NCI-H1694 (cell line): ENCODE measurements at places on chromosomes 1 and 21.

DNA sequence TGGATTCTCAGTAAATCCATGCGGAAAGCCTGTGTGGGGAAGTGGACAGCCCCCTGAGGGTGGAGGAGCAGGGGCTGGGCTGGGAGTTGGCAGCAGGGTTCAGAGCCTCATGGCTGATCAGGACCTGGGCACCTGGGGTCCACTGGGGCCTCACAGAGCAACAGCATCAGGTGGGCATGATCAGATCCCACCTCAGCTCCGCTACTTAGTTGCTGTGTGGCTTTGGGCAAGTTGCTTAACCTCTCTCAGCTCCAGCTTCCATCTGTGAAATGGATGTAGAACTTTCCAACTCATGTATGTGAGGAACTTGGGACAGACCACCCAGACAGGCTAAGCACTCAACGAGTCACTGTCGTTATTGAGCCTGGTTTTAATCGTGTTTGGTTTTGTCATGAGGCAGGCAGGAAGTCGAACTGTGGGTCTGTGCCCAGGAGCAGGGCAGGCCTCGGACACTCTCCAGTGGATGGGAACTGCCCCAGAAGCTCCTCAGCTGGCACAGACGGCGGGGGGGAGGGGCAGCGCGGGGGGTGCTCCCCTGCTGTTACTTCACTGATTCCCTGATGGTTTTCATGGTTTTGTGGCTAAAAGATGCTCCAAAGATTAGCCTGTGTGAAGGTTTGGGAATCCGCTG, 155.8 kb upstream of the TMEM51 start:
- DNase-seq = no peak

DNA sequence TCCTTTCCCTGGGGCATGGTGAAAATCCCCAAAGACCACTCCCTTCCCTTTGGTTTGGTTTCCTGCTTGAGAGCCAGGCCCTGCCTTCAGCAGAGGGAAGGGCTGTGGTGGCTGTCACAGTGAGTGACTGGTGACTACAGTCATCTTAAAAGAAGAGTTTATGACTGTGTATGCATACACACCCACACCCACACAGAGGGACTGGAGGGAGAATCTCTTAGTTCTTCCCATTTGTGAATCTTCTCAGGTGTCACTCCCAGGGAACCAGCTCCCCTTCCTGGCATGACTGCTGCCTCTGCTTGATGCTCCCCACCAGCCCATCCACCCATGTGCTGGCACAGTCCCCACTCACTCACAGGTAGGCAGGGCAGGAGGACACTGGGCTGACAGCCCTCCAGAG, 3.9 kb upstream of the KCNA2 start:
- DNase-seq = no peak

DNA sequence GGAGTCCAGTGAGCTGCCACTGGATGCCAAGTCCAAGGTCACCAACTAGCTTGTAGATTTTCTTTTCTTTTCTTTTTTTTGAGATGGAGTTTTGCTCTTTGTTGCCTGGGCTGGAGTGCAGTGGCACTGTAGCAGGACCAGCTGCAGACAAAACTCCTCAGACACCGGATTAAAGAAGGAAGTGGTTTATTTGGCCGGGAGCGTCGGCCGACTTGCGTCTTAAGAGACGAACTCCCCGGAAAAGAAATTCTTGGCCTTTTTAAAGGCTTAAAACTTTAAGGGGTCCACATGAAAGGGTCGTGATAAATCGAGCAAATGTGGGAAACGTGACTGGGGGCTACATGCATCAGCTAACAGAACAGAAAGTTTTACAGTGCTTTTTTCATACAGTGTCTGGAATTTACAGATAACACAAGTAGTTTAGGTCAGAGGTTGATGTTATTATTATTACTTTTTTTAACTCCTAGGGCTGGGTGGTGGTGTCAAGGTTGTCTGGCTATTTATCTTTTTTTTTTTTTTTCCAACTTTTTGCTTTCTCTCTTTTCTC, 36.4 kb upstream of the CFAP126 start:
- no peak for DNase-seq

DNA sequence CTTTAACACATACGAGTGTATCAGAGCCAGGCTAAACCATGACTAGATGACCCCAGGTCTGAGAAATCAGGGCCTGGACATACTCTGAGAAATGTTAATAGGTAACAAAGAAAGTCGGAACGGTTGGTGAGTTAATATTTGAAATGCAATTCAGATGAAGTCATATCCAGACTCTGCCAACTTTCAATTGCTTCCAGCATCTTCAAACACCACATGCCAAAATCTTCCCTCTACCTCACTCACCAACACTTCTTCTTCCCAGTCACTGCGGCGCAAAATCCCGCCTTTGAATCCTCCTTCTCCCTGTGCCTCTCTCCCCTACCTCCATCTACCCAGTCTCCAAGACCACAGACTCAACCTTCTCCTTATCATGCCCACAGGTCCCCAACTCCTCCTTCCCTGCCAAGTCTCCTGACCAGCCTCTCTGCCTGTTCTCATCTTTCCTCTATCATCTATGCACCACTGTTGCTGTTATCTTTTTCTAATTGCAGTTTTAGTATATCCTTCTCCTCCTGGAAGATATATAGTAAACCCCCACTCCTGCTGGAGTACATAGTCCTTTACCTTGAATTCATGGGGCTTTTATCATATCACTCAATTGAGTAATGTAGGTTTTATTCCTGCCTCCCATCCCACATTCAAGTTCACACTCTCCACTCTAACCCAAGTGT, 41.3 kb downstream of the ZBTB18 start:
- DNase-seq = no peak

DNA sequence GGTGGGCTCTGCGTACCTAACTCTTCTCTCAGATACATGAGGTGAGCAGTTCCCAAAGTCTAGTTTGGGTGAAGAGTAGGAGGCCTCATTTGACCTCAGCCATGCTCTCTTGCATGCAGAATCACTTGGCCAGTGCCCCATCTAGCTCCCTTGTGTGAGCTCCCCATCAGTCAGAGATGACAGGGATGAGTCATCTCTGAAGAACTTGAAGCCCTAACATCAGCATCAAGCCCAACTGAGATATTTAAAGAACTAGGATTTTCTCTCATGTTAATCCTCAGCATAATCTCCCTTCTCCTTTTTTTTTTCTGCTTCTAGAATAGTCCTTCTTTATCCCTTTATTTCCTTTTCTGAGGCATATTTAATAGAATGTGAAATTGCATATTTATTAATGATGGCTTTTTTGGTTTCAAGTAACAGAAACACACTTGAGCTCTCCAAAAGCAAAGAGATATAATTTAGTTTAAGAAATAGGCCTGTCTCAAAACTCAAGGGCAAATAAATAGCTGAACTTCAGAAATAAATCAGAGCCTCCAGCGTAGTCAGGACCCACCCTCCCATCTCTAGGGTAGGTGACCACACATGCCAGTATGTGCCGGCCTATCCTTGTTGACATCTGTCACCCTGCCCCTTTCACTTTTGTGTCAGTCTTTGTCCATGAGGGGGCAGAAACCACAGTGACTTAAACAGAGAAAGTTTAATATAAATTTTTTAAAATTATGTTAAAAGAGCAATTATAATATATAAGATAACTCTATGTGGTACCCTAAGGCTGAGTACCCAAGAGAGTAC, 112.3 kb downstream of the TSEN15 start:
- no peak for DNase-seq

DNA sequence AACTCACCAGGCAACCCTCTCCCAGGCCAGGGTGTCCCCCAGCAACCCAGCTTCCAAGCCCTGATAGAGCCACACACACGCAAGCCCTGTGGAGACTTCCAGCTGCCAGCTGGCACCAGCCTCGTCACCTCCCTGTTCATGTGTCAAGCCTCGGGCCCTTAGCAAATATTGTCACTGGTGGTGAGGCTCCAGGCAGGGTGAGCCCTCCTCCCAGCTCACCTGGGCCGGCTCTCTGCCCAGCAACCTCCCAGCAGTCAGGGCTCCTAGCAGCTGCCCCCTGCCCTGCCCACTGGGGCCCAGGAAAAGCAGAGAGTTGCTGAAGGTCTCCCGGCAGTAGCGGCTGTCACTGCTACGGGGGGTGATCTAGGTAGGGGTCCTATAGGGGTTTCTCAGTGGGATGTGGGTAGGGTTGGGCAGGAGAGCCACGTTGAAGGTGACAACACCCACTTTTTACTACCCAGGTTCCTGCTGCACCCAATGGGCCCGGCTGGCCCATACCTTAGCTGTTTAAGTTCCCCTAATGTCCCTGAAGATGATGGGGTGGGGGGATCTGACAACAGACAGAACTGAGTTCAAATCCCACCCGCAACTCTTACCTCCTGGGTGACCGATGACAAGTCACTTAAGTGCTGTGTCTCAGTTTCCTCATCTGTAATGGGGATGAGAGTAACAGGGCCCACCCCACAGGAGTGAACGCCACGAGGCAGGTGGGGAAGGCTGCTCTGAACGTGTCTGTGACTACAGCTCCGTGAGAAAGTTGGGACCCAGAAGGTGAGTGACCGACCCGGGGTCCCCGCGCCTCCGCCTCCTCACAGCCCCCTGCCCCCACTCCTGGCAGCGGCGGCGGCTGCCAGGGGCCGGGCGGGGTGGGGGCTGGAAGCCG, 678 bp downstream of the TTC39A start:
- DNase-seq = no peak

DNA sequence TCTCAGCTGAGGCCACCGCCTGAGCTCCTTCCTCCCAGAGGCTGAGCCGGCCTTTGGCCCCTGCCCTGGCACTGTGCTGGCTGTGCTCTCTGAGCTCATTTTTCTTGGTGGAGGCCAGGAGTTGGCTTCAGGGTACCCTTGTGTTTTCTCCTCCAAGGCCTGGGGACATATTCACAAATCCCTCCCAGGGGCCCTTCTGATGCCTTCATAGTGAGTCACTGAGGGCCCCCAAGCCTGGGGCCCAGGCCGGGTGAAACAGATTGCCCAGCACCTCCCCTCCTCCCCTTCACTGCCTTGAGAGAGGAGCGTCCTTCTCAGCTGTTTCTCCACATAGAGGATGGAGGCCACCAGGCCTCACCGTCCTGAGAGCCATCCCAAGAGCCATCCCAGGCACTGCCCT, 105.8 kb downstream of the SIK1 start:
- no peak for DNase-seq

GRCh38 chr1:119790451-119791198, 20.6 kb downstream of the REG4 start:
- no peak for DNase-seq

DNA sequence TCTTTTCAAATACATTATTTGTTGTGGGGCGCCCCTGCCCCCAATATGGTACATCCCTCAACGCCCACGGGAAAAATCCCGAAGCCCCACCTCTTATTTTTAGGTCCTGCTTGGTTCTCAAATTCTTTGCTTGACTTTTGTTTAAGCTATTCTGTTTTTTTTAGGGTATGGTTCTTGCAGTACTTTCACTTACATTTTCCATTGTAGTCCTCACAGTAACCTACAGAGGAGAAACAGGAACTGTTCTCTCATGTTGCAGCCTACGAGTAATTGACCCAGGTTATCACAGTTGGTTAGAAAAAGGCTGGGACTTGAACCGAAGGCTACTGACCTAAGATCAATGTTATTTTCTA, 697 bp upstream of the C21orf91 start:
- DNase-seq = no peak

GRCh38 chr21:46424621-46425020, 34.1 kb upstream of the DIP2A start:
- no peak for DNase-seq

DNA sequence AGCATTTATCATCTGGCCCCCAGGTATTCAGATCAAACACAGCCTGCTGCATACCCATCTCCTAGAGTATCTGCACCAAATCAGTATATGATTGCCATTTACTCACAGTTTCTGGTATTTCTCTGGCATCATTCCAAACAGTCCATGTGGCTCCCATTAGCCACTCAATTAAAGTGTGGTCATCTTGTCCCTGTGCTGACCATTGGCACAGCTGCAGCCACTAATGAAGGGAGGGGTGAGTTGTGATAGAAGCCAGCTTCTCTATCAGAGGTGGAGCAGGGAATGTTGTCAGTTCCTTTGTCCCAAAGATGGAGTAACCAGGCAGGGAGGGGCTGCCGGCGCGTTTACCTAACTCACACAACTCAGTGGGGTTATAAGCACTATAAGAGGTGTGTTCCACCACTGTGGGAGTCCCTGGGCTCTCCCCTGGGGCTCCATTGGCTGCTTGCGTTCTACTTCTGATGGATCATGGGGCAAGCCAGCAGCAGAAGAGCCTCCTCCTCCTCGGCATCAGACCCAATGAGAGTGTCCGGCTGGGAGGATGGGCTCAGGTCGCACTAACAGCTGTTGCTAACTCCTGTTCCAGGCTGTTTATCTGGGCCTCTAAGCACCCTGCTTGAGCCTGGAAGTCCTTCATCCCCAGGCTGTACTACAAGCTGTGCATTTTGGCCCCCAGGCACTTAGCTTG, 108.6 kb downstream of the GDAP2 start:
- no peak for DNase-seq

DNA sequence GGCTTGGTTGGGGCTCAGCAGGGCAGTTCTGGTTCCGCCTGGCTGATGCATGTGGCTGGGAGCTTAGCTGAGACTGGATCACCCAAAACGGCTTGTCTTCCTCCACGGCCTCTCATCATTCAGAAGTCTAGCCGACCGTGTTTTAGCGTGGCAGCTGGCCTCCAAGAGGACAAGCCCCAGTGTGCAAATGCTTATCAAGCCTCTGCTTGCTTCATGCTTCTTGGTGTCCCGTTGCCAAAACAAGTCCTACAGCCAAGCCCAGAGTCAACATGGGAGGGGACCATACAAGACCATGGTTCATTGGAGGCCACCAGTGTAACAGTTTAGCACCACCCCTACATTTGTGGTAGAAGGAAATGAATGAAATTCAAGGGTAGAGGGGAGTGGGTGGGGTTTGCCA, 10.5 kb upstream of the KDF1 start:
- DNase-seq = peak; percentile 53

- no peak for DNase-seq
Measured at GRCh38 chr1:242201090-242201489, 202.2 kb upstream of the MAP1LC3C start.

GRCh38 chr1:221801251-221801661, 59.4 kb upstream of the DUSP10 start:
- DNase-seq = no peak

DNA sequence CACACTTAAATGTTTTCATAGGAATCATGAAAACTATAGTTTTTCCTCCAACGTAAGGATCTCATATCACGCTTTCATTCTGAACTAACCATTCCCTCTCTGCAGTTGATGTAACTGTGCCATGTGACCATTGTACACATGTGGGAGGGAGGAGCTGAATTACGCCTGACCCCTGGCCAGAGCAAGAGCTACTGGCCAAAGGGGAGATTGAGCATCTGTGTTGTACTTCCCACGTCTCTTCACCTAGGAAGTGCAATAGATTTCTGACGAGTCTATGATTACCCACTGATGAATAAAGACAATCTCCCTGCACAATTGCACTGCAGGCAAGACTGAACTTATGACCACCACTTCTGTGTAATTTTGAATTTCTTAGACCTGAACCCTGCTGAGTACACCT, 24.0 kb downstream of the PTPRC start:
- DNase-seq = no peak

DNA sequence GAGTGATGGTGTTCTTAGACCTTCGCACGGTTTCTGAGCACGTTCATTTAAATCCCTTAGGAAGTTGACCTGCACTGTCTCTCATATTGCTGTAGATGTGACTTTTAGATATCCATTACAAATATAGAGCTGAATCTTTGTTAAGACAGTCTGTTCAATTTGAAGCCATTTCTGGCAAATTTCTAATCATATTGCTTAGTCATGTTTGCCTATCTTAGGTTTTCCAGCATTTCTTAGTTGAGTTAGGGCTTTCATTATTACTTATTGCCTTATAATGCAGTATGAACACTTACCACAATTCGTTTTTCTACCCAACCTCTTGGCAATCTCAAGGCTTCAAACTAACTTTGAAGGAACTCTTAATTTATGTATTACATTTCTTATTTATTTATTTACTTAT, 78.5 kb upstream of the PGD start:
- DNase-seq = no peak
